Lung (tissue), 17 donors: ENCODE measurements at places on chromosomes 6 and 20. TPM values are rescaled to one million over a fixed set of nuclear protein-coding genes. Genes with fewer than 3 reads are reported as not detected.

DNA sequence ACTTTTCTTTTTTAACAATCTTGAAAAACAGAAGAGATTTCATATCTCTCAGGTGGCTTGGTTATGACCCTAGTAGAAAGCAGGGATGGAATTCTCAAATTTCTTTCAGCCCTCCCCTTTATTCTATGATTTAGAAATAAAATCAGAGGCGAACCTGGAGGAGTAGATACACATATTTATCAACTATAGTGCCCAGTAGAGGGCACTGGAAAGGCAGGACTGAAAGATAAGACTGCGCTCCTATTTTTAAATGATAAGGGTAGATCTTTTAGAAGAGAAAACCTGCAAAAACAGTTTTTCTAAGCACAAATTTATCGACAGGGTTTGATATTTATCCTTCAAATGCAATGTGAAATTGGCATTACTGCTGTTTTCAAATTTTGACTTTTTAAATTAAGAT is 1296.6 kb downstream of the EPHA7 start:
- DNase-seq = no peak

DNA sequence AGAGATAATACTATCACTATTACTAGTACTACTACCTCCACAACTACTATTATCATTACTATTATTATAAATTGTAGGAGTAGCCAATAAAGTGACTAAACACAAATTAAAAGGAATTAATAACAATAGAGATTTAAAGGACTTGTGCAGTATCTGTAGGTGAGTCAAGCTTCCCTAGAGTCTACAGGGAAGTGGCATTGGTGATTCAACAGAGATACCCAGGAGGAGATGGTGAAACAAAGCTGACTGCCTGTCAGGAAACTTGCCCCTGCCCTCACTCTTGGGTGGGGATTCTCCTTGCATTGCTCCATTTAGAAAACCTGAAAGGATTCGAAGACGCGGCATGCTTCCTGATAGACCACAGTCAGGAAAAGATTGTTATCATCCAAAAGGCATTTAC is 23.3 kb upstream of the BCLAF1 start:
- no peak for DNase-seq

The BEND6 gene
- 0.63 TPM for total RNA-seq

GRCh38 chr6:145155411-145155810 is 579.9 kb downstream of the EPM2A start:
- DNase-seq = no peak

GRCh38 chr6:151009576-151009975 is 144.1 kb downstream of the MTHFD1L start:
- DNase-seq = no peak

GRCh38 chr20:49237531-49237930 is 18.3 kb downstream of the DDX27 start:
- no peak for DNase-seq

GRCh38 chr6:89834884-89835792 is 5.5 kb downstream of the CASP8AP2 start:
- DNase-seq = no peak

DNA sequence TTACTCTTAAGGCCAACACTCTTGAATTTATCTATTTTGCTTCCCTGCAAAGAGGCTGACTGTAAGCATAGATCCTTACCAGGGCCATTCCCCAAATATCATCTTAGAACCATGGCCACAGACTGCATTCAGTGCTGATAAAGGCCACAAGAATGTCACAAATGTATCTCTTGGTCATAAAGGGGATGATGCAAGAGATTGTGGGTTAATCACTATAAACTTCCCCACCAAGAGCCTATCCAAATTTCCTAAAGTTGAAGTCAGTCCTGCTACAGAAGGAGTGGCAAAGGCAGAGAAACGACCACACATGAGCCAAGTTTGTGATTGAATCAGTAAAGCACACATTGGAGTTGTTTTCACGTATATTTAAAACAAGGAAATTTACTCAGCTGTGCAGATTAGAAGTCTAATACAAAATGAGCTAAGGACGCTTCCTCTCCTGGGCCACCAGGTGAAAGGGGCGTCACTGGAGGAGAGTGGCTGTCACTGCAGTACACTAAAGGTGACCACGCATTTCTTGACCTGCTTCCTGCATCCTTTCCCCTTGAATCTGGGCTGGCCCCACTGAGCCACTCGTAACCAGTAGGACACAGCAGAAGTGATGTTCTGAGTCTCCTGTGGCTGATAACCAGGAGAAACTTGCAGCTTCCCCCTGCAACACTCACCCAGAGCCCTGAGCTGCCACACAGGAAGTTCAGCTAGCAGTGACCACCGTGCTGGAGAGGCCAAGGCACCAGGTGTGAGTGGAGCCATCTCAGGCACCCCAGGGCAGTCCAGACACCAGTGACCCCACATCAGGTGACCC is 181.9 kb downstream of the SYNDIG1 start:
- peak; percentile 27 for DNase-seq

GRCh38 chr6:57069920-57070331 is 20.1 kb upstream of the ZNF451 start:
- DNase-seq = no peak

DNA sequence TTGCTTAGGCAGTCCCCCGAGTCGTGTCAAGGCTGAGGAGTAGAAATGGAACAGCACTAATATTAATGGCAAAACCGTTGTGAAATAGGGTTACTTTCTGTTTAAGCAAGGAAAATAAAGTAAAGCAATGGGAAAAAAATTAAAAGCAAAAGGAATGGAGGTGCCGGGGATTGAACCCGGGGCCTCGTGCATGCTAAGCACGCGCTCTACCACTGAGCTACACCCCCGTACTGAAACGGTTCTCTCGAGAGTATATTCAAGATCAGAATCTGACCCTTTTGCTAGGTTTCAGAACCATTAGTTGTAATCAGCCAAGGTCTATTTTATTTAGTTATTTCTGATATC is 85.5 kb downstream of the TRIM27 start:
- peak; percentile 92 for DNase-seq

The NDRG3 gene
- total RNA-seq = 20.8 TPM

The PACRG gene
- total RNA-seq = 10.6 TPM

DNA sequence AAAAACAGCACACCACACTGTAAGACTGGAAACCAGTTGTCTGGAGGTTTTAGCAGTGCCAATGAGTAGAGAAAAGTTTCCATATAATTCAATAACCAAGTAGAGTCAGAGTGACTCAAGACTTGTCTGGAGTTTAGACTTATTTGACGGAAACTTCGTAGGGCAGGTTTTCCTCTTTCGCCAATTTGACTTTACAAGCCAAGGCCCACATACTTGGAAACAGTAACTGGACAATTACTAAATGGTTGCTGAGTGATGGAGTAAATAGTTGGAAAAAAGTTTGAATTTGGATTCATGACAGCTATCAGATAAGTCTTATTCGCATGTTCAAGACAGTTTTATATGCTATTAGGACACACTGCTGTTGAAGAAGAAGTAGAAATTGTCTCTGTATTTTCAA is 48.1 kb upstream of the CTAGE9 start:
- no peak for DNase-seq

GRCh38 chr6:12014027-12014872 is 2.1 kb downstream of the HIVEP1 start:
- DNase-seq = peak; percentile 43

The LAMA4 gene
- total RNA-seq = 121 TPM

DNA sequence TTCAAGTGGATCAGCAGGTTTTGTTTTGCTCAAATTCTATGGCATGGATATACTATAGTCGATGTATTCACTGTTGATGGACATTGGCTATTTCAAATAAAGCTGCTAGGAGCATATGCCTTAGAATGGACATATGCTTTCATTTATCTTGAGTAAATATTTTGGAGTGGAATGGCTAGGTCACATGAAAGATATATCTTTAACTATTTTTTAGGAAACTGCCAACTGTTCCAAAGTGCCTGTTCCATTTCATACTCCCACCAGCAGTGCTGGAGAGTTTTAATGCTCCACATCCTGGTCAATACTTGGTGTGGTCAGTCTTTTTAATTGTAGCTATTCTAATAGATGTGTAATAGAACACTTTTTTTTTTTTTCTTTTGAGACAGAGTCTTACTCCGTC is 81.1 kb upstream of the PIM1 start:
- no peak for DNase-seq

GRCh38 chr6:83127976-83128375 is 60.5 kb downstream of the DOP1A start:
- no peak for DNase-seq

DNA sequence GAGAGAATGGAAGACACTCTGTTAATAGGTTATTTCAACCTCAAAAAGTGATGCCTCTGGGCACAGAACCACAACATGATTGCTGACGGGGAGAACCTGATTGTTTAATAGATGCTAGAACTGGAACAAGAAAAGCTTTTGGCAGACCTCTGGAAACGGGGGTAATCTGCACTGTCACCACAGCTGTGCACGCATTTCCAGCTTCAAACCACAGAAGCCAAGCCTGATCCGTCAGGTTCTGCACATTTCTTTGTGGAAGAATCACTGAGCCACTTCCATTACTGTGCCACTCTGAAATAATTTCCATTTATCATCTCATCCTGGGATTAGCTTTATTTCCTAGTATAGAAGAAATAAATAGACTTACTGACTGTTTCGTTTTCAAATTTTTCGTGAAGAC is 309.3 kb downstream of the FARS2 start:
- DNase-seq = no peak

DNA sequence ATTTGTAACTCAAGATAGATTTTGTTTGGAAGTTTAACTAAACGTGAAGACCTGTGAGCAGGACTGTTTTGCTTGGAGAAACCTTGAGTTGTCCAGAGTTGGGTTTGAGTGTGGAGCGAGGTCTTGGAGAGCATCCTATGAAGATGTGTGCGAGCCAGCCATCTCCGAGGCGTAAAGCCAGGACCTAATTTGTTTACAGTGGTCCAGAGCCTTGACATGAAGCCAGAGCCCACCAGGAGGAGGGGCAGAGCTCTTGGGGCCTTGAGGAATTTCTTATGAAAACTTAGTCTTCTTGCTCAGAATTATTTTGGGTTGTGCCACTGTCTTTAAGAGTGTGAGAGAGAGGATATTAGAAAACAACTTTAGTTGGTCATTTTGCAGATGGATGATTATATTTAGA is 6.3 kb downstream of the CHMP4B start:
- peak; percentile 70 for DNase-seq

DNA sequence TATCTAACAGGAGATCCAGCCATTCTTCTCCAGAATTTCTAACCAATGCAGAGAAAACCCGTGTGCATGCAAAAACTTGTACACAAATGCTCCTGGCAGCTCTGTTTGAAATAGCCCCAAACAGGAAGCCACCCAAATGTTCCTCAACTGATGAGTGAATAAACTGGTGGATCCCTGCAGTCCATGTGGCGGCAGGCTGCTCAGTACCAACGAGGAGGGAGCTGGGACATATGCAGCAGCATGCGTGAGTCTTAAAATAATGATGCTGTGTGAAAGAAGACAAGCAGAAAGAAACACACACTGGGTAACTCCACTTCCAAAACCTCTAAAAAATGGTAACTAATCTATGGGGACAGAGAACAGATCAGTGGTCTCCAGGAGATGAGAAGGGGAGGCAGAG is 542.1 kb upstream of the AGPAT4 start:
- no peak for DNase-seq

- no peak for DNase-seq
Measured at GRCh38 chr6:136012198-136012887, 160.8 kb downstream of the PDE7B start.

- peak; percentile 30 for DNase-seq
Measured at GRCh38 chr20:63580796-63581461, 6.9 kb upstream of the HELZ2 start.

The TRIM40 gene
- total RNA-seq = not detected

DNA sequence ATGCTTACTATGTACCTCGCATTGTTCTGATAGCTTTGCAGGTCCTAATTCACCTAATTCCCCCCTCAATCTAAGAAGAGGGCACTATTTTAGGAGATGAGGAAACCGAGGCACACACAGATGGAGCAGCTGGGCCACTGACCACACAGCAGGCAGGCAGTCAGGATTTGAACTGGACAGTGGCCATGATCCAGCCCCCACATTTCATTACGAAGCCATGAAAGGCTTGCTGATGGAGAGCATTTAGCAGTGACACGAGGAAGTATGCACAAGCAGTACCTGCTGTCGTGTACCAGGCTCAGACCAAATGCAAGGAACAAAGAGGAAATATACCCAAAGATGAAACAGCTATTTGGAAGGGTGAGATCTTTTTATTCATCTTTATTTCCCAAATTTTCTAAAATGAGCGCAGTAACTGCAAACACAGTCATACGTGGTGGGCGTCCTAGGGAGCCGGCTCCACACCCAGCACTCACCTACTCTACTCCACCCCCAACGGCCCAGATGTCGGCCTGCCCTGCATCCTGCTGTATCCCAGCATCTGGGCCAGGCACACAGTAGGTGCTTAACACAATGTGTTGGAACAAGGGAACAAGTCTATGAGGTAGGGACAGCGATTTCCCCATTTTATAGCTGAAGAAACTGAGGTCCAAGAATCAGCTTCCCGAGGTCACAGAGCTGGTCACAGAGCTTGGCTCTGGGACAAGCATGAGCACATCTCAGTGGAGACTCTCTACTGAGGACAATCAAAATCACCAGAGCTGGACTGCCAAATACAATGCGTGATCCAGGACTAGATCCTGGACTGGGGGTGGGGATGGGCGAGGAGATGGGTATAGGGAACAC is 15.0 kb downstream of the PREX1 start:
- DNase-seq = no peak

- no peak for DNase-seq
Measured at GRCh38 chr6:53962646-53963045, 148.6 kb upstream of the MLIP start.

DNA sequence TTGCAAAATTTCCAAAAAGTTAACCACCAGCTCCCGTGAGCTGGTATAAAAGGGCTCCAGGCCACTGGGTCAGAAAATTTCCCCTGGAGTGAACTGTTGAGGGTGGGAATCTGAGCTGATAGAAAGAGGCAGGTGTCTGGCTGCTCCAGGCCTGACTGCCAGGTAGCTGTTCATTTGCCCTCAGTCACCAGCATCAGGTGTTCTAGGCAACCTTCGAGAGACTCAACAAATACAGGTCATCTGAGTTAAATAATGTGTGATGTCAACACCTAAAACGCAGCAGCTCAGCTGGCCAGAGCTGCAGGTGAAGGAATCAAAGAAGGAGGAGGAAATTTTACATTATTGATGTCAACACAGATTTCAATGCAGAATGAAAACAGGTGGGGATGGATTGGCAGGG is 46.7 kb downstream of the KCNK5 start:
- no peak for DNase-seq

The MYH7B gene
- 0.55 TPM for total RNA-seq
